ENCODE measurements at places on chromosomes 4 and X. TPM values are rescaled to one million over a fixed set of nuclear protein-coding genes. Genes with fewer than 3 reads are reported as not detected.

GC gene
- 2.5 TPM for total RNA-seq

CTSO gene
- total RNA-seq: 7.3 TPM

PRSS48 gene
- not detected for total RNA-seq

SLC49A3 gene
- 0.40 TPM for total RNA-seq

OTOP1 gene
- not detected for total RNA-seq

NAA11 gene
- not detected for total RNA-seq

MAGEA1 gene
- total RNA-seq: not detected

MGAT4D gene
- total RNA-seq: not detected

GPR50 gene
- total RNA-seq: not detected

SERPINA7 gene
- not detected for total RNA-seq

SPANXN3 gene
- total RNA-seq: not detected

MAGEB2 gene
- total RNA-seq: not detected

TCP11X1 gene
- not detected for total RNA-seq

FABP2 gene
- not detected for total RNA-seq

RAB41 gene
- not detected for total RNA-seq

AMBN gene
- not detected for total RNA-seq

WDFY3 gene
- total RNA-seq: 25.1 TPM

EMCN gene
- not detected for total RNA-seq

GAGE2A gene
- not detected for total RNA-seq

ERCC6L gene
- total RNA-seq: 11.0 TPM

SRPX gene
- total RNA-seq: 1.2 TPM

TBC1D8B gene
- 15.3 TPM for total RNA-seq

SAGE1 gene
- total RNA-seq: not detected

NPY2R gene
- total RNA-seq: not detected

REPS2 gene
- total RNA-seq: 14.5 TPM

POF1B gene
- 24.1 TPM for total RNA-seq

SGMS2 gene
- 74.7 TPM for total RNA-seq

SLIT2 gene
- total RNA-seq: 3.8 TPM

SHOX gene
- not detected for total RNA-seq

GPRASP2 gene
- 9.0 TPM for total RNA-seq

MRFAP1L1 gene
- 31.7 TPM for total RNA-seq

ASB9 gene
- 10.8 TPM for total RNA-seq

CSAG1 gene
- total RNA-seq: not detected

UGT2A1 gene
- not detected for total RNA-seq

SLAIN2 gene
- total RNA-seq: 44.1 TPM

ZNF157 gene
- not detected for total RNA-seq

TLR10 gene
- not detected for total RNA-seq

H2BW2 gene
- not detected for total RNA-seq

MSMO1 gene
- 111 TPM for total RNA-seq

PNMA5 gene
- not detected for total RNA-seq

KIAA1210 gene
- not detected for total RNA-seq

KLHL8 gene
- total RNA-seq: 10.0 TPM

STBD1 gene
- 3.2 TPM for total RNA-seq
